ENCODE measurements at places on chromosomes 7 and 10. TPM values are rescaled to one million over a fixed set of nuclear protein-coding genes. Genes with fewer than 3 reads are reported as not detected.

GRCh38 chr10:59668096-59668495 lies 41.6 kb downstream of the SLC16A9 start:
- no peak for DNase-seq

DNA sequence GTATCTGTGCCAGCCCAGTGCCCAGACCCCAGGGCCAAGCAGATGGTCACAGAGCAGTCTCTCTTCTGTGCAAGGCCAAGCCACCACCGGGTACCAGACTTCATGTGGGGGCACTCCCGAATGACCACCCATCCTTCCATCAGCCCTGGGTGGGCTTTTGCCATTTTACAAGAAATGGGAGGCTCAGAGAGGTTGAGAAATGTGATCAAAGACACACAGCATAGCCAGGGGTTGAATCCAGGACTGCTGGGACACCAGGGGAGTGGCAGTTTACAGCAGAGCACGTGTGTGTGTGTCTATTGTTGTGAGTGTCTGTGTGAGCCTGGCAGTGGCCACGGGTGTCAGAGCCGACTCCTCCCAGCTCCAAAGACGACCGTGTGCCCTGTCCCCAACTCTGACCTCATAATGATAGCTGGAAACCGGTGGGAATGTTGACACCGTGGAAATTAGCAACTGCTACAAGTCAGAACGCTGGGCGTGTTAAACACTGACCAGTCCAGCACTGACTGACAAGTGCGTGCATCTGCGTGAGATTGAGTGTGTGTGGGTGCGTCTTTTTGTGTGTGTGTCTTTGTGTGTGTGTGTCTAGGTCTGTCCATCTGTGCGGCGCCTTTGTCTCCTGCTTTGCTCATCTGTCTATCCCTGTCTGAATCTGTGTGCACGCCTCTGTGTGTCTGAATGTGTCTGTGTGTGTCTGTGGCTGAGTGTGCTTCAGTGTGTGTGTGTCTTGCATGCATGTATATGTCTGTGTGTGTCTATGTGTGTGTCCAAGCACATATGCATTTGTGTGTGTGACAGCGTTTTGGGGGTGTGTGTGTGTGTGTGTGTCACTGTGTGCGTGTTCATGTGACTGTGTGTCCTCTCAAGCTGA lies 17.2 kb upstream of the SLC29A4 start:
- no peak for DNase-seq

DNA sequence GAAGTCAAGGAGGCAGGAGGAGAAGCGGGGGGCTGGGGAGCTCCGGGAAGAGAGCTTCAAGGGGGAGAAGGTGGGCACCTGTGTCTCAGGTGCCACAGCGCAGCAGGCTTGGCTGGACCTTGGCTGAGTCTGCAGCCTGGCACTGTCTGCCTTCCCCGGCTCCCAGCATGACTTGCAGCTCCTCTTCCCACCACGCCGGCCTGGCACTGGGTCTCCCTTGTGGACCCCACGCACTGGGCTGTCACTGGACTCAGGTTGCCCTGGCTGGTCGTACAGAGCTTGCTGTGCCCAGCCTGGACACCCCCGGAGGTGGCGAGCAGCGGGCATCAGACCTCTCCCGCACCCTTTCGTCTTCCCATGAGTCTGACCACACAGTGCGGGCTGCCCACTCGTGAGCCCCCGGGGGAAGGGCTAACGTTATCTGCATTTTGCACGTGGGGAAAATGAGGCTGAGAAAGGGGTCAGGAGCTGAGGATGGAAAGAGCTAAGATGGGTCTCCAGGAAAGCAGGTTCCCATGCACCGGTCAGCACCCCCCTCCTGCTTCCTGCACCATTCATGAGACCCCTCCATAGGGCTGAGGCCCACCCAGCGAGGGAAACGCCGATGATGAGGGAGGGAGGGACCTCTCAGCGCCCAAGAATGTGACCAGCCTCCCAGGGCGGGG lies 40.3 kb upstream of the PSMG3 start:
- no peak for DNase-seq

DNA sequence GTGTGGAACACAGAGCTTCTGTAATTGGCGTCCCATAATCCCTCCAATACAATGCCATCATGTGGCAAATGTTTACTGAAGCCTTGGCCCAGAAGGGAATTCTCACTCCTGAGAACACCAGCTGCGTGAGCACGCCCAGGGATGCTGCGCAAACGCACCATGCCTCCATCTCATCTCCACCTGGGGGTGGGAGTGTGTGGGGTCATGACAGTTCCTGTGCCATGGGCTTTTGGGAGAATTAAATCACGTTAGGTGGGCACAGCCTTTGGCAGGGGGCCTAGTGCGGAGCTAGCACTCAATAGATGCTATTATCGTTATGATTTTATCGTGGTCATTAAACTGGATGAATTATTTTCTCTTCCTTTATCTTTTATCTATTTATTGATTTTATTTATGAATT lies 15.8 kb downstream of the WDFY4 start:
- DNase-seq, result no peak

- no peak for DNase-seq
These were observed 6.2 kb upstream of the OTUD1 start for GRCh38 chr10:23432639-23433038.

- DNase-seq, result no peak
These were observed 57.0 kb upstream of the GLCCI1 start for GRCh38 chr7:7911369-7912123.

GRCh38 chr7:75647709-75648438 lies 90.9 kb downstream of the HIP1 start:
- DNase-seq, result no peak

GRCh38 chr10:43407148-43407575 lies 1.8 kb downstream of the HNRNPF start:
- peak; percentile 68 for DNase-seq

DNA sequence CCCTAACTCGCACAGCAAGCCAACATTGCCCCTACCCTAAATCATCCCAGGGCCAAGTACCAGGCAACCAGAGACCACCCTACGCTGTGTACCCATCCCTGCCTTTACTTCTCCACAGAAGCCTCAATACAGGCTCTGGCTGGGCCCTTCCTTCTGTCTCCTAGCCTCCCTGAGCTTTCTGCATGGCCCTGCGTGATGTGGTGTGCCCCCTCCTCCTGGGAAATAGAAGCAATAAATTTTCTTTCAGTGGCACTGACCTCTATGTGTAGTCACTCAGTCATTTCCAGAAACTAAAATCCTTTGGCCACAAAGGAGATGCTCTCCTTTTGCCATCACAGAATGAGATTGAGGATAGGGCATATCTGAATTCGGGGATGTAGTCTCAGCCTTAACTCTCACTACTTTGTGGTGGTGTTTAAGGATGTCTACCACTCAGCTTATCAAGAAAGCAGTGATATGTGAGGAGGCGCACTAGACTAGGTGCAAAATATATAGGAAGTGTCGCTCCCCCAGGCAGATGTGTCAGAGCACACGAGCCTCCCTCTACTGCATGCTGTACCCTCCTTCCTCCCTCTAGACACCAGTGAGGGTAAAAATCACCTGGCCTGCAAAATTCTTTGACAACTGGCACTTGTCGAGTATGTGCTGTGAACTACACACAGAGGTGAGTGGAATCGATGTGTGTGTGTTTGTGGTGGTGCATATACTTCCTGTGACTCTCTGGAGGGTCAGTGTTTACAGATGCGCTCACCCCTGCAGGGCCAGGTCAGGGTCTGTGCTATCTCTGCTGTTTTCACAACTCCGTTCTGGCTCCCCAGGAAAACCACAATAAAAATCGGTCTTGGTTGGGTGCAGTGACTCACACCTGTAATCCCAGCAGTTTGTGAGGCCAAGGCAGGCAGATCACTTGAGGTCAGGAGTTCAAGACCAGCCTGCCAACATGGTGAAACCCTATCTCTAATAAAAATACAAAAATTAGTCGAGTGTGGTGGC lies 825.9 kb upstream of the IGFBP3 start:
- DNase-seq, result no peak

GRCh38 chr10:68086011-68086410 lies 10.9 kb upstream of the HERC4 start:
- no peak for DNase-seq

GRCh38 chr7:66627151-66627681 lies 1.5 kb upstream of the KCTD7 start:
- DNase-seq, result no peak

DNA sequence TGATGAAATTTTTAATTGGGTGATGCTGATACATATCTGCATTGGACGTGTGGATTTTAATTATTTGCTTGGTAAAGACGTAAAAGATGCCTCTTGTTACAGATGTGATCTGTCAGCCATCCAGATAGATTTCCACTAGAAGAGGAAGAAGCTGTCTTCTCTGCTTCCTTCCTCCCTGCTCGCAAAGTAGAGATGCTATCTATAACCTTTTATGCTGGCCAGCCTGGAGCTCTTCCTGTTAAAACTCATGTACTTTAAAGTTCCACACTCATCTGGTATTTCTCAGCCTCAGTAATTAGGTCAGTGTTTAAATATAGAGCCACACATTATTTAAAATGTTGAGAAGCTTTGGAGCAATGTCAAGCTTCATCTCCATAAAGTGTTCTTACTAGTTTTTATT lies 51.2 kb upstream of the TMEM229A start:
- no peak for DNase-seq

DNA sequence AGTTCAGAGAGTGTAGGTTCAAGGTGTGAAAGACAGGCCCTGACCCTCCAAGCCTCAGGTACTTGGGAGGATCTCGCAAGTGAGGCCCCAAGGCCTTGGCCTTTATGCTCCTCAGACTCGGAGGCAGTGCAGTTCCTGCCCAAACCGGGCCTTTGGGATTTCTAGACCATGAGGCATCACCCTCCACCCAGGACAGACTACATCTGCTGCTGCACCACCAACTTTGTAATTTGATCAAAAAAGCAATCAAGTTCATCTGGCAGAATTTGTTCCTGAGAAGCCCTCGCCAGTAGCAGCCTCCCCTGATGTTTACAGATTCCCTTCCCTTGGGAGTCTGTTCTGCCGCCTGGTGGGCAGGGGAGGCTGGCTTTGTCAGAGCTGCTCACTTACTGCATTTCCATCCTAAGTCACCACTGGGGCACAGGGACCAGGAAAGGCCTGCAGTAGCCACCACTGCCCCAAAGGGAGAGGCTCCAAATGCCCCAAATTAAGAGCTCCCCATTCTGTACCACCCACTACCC lies 2.1 kb downstream of the CAMK2G start:
- no peak for DNase-seq

GRCh38 chr10:46296641-46297141 lies 9.9 kb downstream of the ANTXRL start:
- DNase-seq, result no peak

- no peak for DNase-seq
These were observed 59.7 kb downstream of the ZNF467 start for GRCh38 chr7:149713731-149714068.

- no peak for DNase-seq
These were observed 4.5 kb upstream of the DRGX start for GRCh38 chr10:49400365-49400764.

DNA sequence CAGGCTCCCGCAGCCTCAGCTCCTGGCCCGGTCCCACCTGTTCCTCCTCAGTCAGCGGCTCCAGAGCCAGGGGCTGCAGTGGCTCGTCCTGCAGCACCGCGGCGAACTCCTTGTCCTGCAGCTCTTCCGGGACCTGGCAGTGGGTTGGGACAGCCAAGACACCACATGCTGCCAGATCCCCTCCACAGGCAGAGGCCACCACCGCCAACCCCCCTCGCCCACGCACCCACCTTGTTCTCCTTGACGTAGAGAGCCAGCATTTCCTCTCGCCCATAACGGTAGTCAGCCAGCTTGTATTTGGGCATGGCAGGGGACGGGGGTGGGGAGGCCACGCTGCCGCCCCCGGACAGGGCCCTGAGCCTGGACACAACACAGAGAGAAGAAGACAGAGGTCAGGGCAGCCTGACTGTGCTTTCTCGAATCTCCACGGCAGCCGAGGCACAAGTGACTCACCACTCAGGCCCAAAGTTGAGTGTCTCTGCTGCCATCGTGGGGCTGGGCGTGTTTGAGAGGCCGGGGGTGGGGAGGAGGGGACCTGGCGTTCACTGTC lies 6.2 kb downstream of the GIGYF1 start:
- DNase-seq, result no peak

- DNase-seq, result peak; percentile 65
These were observed 4.8 kb upstream of the MTG1 start for GRCh38 chr10:133388973-133389818.

DNA sequence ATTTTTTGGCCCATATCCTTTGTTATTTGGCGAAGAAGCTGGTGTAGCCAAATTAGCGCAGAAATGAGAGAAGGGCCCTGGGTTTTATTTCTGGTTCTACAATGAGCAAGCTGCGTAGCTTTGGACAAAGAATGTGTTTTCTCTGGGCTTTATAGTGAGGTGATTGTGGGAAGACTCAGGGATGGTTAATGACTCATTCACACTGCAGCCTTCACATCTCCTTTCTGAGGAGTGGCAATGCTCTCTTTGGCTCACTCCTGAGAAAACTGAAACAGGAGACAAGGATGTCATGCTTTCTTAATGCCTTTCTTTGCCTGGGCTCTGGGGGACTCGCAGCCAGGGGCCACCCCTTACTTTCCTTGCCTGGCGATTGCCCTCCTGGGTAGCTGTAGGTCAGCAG lies 271.0 kb upstream of the PODXL start:
- DNase-seq, result no peak

DNA sequence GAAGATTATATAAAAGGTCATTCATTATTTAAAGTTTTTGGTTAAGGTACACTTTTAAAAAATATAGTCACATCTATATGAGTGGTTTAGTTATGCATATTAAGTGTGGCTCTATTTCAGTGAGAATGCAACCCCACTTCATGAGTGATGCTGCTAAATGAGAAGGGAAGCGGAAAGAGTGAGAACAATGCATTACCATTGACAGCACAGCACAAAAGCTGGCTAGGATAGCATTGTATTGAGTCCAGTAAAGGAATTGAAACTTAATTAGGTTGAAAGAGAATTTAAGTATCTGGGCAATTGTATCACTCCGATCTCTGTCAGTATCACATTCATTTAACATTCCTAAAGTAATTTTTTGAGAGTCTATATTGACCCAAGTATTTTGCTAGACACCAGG lies 13.2 kb downstream of the POM121L12 start:
- DNase-seq, result no peak

The DRGX gene
- not detected for polyA plus RNA-seq

The ZNF12 gene
- polyA plus RNA-seq, result 14.5 TPM

The TYW1B gene
- polyA plus RNA-seq, result 0.88 TPM

The AKR1C1 gene
- not detected for polyA plus RNA-seq

The LRMDA gene
- polyA plus RNA-seq, result 14.2 TPM

The OR13A1 gene
- not detected for polyA plus RNA-seq

The CYP3A7 gene
- polyA plus RNA-seq, result not detected

The ADIRF gene
- not detected for polyA plus RNA-seq

Data from immature natural killer cell (primary cell).